ENCODE measurements at places on chromosomes 7 and 10. TPM values are rescaled to one million over a fixed set of nuclear protein-coding genes. Genes with fewer than 3 reads are reported as not detected.

GRCh38 chr10:72079356-72079755 lies 9.0 kb downstream of the SPOCK2 start:
- no peak for DNase-seq

GRCh38 chr7:71705217-71705616 lies 573.3 kb downstream of the GALNT17 start:
- no peak for DNase-seq

Gene PILRA
- total RNA-seq, result 5.2 TPM

GRCh38 chr10:100614429-100615095 lies 78.8 kb downstream of the HIF1AN start:
- DNase-seq, result no peak

Gene ZNF862
- 17.4 TPM for total RNA-seq

DNA sequence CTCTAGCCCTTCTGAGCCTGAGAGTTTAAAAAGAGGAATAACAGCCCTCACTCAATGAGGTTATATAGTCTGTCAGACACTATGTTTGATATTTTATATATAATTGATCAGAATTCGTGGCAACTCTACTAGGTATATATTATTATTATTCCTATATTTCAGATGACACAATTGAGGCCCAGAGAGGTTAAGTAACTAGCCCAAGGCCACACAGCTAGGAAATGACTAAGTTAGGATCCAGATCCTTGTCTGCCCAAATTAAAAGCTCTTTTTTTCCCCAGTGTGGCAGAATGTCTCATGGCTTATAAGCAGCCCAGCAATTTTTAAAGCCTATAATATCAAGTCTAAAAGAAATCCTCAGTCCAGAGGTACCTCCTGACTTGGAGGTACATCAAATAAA lies 1119.9 kb upstream of the AUTS2 start:
- DNase-seq, result no peak

Gene GHRHR
- total RNA-seq, result not detected

DNA sequence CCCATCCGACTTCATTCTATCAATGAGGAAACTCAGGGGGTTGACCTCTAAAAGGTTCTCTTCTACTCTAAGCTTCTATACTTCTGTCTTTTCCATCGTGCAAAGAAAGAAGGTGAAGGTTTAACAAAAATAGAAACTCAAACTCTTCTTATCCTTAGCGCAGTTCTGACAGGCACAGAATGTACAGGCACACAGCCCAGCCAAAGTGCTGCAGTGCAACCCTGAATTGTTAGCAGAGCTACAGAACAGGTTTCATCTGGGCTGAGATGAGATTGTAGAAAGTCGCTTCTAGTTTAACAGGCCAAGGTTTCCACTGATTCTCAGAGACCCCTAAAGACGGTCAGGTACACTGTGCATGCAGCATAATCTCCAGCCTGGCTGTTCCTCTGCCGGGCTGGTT lies 79.3 kb upstream of the AFAP1L2 start:
- no peak for DNase-seq

Gene MEIG1
- not detected for total RNA-seq

Gene SLC26A4
- 0.08 TPM for total RNA-seq

DNA sequence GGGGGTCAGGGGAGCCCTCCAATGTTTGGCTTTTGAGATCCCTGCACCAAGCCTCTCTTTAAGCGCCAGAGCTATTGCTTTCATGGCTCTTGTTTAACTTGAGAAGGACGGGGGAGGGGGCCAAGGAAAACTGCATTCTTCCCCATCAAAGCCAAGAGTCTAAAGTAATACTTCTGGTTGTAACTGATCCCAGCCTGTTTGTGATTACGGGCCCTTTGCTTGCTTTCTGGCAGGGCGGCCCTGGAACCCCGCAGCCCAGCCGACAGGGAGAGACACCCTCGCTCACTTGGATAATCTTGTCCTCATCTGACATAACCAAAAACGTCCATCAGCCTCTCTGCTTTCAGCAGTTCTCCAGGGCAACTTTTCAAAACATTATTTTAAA lies 154.7 kb downstream of the NEURL1 start:
- no peak for DNase-seq

Gene MUC3A
- 185 TPM for total RNA-seq

Gene SLC29A4
- total RNA-seq, result 23.4 TPM

- DNase-seq, result peak; percentile 15
Measured at GRCh38 chr10:132614431-132615340, 77.1 kb downstream of the INPP5A start.

DNA sequence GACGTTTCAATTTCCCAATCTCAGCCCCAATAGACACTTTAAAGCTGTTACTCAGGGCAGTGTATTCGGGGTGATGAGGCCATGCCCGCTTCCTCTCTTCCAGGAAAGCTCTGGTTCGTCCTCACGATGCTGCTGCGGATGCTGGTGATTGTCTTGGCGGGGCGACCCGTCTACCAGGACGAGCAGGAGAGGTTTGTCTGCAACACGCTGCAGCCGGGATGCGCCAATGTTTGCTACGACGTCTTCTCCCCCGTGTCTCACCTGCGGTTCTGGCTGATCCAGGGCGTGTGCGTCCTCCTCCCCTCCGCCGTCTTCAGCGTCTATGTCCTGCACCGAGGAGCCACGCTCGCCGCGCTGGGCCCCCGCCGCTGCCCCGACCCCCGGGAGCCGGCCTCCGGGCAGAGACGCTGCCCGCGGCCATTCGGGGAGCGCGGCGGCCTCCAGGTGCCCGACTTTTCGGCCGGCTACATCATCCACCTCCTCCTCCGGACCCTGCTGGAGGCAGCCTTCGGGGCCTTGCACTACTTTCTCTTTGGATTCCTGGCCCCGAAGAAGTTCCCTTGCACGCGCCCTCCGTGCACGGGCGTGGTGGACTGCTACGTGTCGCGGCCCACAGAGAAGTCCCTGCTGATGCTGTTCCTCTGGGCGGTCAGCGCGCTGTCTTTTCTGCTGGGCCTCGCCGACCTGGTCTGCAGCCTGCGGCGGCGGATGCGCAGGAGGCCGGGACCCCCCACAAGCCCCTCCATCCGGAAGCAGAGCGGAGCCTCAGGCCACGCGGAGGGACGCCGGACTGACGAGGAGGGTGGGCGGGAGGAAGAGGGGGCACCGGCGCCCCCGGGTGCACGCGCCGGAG lies 2.6 kb downstream of the GJD4 start:
- no peak for DNase-seq

DNA sequence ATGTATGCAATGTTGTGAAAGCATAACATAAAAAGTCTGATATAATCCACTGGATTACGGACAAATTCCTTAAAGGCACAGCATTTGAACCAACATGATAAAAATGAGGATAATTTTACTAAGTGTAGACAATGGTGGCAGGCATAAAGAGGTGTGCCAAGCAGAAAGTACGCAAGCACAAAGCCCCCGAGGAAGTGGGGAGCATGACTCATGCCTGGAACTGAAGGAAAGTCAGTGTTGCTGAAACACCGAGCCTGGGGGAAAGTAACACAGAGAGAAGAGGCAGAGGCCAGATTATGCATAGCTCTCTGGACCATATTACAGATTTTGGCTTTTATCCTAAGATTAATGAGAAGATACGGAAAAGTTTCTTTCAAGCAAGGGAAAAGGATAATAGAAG lies 490.0 kb upstream of the PHF14 start:
- no peak for DNase-seq

- DNase-seq, result no peak
Measured at GRCh38 chr7:150665089-150665748, 20.3 kb upstream of the GIMAP2 start.

DNA sequence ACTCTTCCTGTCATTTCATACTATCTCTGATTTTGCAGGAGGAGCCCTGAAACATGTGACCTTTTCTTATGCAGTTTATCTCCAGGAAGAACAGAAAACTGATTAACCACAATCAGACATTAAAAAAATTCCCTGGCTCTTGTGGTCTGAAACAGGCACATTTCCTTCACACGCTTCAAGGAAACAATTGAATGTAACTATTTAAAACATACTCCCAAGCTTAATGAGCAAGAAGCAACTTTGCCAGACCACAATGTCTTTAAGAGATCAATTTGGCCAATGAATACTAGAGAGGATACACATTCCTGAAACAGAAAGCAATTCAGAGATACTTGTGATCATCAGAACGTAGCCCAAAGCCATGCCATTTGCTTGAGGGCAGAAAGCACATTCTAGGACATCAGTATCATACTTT lies 65.8 kb downstream of the PIP4K2A start:
- no peak for DNase-seq

- no peak for DNase-seq
Measured at GRCh38 chr10:124944982-124945381, 3.1 kb downstream of the ZRANB1 start.

DNA sequence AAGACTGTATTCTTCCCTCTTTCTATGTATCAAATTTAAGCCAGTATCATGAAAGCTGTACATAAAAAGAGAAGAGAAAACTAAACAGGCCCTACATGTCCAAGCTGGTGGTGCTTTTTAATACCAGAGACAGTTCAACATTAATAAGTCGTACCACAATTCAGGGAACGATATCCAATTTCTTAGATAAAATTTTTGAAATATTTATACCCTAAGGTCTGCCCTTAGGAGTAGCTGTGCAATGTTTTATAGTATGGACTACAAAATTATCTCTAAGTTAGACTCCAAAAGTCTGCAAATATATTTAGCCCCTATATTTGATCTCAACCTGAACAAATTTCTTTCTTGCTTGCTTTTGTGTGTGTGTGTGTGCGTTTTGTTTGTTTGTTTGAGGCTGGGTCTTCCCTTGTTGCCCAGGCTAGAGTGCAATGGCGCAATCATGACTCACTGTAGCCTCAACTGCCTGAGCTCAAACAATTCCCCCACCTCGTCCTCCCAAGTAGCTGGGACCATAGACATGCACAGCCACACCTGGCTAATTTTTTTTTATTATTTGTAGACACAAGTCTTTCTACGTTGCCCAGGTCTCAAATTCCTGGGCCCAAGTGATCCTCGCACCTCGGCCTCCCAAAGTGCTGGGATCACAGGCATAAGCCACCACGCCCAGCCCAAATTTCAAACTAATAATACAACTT lies 13.2 kb downstream of the ARHGAP19 start:
- DNase-seq, result no peak

DNA sequence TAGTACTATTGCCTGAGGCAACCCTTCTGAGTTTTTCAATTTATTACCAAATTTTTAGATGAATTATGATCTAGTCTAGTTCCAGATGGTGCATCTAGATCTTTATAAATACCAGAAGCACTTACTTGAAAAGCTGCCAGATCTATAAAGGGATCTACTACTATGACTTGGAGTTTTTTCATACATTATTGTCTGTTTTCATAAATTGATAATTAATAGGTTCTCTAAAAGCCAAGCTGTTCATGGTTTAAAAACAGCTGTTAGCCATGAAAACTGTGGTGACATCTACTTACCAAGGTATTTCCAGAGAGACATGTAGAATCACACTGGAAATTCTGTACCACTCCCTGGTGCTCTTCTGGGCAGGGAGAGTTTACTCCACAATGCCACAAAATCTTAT lies 786.5 kb upstream of the C7orf33 start:
- no peak for DNase-seq

Gene CACNA2D1
- total RNA-seq, result 2.5 TPM

DNA sequence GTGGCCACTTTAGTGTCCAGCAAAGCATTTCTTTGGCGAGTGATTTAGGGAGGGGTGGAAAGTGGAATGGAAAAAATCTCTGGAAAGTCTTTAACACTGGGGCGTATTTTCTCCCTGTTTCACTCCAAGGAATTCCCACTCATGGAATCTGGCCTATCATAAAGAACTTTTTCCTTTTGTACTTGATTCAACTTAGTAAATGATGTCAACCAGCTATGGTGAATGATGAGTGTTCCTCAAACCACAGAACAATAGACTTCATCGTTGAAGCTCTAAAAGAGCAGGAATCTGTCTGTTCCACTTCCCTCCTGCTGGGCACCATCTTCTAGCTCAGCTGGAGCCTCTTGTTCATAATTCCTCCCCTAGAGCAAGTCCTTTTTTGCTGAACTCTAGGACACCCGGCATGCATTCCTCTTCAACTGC lies 66.5 kb downstream of the EPDR1 start:
- DNase-seq, result no peak

DNA sequence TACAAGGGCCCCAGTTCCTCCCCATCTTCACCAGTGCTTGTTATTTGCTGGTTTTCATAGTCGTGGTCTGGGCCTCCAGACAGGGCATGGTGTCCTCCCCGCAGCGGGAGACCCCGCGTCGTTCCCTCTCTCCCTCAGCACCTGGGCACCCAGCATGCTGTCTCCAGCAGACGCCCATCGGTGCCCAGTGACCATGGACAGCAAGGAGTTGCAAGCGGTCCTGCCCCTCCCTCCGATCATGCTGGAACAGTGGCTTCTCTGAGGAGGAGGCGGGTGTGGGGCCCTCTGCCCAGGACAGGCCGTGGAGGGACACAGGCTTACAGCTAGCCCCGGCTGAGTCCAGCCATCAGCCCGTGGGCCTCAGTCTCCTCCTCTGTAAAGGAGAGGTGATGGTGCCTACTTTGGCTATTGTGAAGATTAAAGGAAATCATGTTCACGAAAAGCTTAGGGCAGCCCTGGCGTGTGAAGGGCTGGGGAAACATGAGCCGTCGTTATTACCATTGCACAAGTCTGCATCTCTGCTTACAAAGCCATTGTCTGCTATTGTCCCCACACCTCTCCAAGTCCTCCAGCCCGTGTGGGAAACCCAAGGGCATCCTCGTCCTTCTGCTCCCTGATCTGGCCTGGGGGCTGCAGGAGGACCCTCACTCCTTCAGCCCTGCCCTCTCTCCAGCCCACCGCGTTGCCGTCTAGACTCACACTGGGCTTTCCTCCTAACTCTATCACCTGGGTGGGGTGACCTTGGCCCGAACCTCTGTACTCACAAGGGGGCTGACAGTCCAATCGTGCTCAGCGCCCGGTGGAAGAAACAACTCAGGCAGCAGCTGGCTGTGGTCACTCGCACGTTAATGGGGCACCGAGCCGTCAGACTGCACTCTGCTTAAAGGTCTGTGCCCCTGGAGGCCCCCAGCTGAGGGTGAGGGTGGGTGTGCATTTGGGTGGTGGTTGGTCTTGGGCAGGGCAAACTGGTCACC lies 29.9 kb downstream of the EN2 start:
- no peak for DNase-seq

Gene OR2A1
- not detected for total RNA-seq

GRCh38 chr10:74381291-74381853 lies 230.4 kb downstream of the ADK start:
- DNase-seq, result no peak

Gene GBX1
- not detected for total RNA-seq

DNA sequence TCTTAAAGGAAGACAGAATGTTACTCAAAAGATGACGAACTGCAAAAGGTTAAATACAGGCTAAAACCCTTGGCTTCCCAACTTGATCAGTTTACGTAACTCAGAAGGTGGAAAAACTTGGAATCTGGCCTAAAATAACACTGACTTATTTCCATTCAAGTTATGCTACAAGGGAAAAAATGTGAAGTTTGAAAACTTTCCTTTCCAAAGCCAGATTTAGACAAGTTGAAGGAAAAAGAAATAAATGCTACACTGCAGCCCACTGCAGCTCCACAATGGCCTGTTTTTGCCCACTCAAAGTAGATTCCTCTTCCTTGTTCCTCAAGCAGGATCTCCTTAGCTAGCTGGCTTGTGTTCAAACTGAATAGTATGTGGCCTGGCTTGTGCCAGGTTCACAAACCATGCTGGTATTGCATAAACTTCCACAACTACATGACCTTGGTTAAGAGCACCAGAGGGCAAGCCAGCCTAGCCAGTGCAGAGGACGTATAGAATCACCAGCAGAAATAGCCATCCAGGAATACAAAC lies 166.2 kb downstream of the CPEB3 start:
- DNase-seq, result peak; percentile 46

GRCh38 chr7:73778801-73779389 lies 8.8 kb upstream of the CLDN3 start:
- peak; percentile 4 for DNase-seq

- no peak for DNase-seq
Measured at GRCh38 chr7:108590606-108591005, 20.9 kb downstream of the DNAJB9 start.
